Amygdala (tissue), 56 donors: ENCODE measurements at places on chromosomes 7 and 10.

GRCh38 chr7:19268737-19269136 is 123.5 kb upstream of the FERD3L start:
- no peak for DNase-seq

- DNase-seq = no peak
These were observed 8.7 kb downstream of the EPC1 start for GRCh38 chr10:32338262-32338661.

DNA sequence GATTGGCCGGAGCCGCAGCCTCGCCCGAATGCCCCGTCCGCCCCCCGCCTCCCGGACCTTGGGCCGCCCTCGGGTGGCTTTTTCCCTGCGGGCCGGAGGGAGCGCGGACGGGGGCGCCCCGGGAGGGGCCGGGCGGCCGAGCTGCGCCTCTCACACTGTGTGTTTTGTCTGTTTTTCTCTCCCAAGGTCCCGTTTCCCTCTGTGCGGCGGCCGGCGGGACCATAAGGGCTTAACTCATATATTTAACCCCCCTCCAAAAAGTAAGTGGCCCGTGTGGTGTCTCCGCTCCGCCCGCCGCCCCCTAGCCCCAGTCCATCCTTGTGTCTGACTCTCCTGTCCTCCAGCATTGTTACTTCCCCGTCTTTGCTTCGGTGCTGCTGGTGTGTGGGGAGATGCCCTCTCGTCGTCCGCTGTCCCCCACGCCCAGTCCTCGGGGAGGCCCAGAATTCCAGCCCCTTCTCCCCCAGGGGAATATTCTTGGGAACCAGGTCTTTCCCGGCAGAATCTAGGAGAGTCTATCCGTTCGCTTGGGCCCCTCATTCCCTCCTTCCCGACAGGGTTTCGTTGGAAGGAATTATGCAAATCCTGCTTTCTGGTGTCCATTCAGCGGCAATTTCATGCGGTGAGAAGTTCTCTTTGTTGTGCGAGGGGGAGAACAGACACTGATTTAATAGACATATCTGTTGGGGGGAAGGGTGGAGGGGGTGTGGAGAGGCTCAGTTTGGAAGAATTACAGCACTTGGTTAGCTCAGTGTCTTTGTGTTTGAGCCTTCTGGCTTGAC is 1.3 kb downstream of the LCOR start:
- DNase-seq = peak; percentile 19

DNA sequence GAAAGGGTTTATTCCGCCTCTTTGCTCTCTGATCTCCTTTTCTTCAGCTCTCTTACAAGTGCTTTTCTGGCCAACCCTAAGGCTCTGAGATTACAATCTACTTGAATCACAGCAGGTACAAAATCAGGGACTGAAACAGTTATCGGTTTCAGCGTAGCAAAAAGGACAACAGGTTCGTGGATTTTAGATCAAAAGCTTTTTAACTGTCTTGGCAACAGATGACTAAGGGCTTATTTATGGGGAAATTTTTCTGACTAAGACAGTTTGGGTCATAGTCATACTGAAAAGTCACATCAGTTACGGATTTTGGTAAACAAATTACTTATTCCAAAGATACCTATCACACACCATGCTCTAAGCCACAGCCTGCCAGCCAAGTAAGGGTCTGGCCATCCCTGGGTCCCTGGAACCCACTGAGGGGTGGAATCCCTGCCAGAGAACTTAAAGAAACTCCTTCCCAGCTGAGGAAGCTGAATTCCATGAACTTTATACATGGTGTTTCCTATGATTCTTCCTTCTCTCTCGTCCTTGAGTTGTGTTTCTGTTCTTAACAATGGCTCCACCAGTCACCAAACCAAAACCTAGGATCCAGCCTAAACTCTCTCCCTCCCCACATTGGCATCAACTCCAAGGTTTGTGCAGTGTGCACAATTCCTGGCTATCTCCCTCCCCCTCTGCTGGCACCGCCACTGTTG is 169.3 kb downstream of the FAM107B start:
- DNase-seq = no peak

DNA sequence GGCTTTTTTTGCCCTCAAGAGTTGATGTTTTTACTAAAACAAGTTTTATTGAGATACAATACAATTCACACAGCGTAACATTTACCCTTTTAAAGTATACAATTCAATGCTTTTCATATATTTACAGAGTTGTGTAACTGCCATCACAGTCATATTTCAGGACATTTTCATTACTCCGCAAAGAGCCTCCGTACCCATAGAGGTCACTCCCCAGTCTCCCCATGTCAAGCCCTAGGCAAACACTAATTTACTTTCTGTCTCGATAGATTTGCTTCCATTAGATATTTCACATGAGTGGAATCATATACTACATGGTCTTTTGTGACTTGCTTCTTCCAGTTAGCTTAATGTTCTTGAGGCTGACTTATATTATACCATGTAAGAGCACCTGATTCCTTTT is 183.8 kb downstream of the PRKCQ start:
- no peak for DNase-seq

DNA sequence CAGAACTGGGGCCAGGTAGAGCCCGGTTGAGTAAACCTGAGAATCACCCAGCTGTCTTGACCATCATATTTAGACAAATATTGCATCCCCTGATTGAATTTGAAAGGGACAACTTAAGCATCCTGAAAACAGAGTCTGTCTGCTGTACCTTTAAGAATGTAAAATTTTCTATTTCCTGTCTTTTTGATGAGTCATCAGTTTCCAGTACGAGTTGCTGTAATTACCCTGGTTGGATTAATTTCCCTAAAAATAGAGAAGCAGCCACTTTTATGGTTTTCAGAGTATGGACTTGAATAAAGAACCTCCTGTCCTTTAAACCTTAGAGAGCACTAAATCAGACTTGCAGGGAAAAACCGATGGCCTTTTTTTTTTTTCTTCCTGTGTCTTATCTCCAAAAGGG is 164.6 kb upstream of the SH2B2 start:
- DNase-seq = no peak

GRCh38 chr10:53127686-53128085 is 355.1 kb upstream of the MBL2 start:
- DNase-seq = no peak

DNA sequence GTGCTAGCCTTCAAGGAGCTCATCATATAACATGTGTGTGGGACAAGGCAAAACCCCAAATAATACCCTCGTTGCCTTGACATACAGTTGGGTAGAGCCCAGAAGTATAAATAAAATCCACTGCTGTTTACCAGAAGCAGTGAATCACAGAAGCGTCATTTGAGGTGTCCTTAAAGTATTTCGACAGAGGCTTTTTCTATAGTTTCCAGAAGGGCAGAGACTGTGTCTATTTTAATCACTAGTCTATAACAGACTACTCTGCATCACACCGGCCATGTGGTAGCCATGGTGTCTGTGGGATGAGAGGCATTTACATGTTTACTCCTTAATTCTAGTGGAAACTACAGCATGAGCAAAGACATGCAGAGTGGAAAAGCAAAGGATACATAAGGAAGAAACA is 131.3 kb downstream of the CTTNBP2 start:
- no peak for DNase-seq

DNA sequence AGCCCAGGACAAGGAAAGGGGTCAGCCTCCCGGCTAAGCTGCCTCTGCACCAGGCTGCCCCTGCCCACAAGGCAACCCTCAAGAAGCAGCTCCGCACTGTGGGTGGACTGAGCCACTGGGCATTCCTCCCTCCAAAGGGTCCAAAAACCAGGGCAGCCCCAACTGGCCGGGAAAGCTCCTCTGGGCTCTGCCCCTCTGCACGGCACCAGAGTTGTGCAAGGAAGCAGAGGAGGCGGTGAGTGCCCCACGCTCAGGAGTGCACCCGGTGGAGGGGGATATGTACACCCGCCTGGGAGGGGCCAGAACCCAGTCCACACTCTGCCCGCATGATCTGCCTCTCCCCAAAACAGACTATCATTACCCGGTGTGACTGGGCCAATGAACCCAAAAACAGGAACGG is 43.8 kb downstream of the PTPRN2 start:
- no peak for DNase-seq

DNA sequence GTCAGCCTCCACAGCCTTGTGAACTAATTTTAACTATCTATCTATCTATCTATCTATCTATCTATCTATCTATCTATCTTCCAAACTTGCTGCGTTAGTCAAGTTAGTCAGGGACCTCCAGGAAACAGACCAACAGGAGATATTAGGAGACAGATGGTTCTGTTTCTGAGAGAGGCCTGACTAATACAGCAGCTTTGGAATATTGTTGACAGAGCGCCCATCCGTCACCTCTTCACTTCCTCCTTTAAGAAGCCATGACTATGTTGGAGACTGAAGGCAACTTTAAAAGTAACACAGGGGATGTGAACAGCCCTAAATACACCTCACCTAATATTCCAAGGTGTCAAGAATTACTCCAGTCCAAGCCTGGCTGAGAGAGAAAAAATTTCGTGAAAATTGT is 280.9 kb upstream of the IGFBP3 start:
- DNase-seq = no peak

- DNase-seq = no peak
These were observed 384.5 kb downstream of the KCNMA1 start for GRCh38 chr10:77253147-77253545.

DNA sequence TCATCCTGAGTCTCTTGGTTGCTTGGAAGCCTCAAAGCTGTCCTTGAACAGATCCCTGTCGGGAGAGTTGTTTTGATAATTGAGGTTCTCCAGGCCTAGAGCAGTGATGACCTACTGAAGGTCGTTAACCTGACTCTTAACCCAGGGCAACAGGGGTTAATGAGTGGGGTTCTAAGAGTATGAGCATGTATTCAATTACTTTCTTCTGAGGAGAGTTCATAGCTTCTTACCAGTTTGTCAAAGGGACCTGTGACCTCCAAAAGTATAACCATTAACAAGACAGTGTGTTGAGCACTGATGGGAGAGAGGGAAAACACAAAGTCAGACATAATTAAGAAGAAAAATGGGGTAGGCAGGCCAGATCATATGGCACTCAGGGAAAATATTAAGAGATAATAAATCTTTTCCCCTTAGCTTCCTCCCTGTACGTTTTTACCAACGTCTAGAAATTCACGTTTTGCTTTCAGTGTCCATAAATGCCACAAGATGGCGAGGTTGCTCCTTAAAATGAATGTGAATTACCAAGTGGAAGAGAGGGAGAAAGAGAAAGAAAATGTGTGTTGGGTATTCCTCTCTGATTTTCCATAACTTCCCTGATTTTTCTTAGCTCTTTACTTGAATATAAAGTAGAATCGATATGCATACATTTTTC is 97.6 kb downstream of the SUGCT start:
- no peak for DNase-seq

GRCh38 chr10:58838561-58839208 is 326.0 kb downstream of the BICC1 start:
- DNase-seq = no peak

DNA sequence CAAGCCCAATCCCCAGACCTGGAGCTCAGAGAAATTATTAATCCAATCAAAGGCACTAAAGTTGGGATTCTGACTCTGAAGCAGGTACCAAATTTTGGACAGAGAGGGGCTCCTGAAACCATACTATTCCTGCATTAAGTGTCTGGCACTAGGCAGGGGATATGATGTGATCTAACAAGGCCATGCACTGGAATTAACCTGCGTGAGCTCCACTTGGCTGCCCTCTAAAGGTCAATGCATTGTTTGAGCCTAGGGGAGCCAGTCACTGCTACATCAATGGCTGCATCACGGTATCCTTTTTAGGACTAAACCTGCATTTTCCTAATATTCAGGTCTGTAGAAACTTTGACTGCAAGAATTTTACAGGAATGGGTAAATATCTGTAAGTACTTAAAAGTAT is 42.1 kb downstream of the ST8SIA6 start:
- DNase-seq = no peak

DNA sequence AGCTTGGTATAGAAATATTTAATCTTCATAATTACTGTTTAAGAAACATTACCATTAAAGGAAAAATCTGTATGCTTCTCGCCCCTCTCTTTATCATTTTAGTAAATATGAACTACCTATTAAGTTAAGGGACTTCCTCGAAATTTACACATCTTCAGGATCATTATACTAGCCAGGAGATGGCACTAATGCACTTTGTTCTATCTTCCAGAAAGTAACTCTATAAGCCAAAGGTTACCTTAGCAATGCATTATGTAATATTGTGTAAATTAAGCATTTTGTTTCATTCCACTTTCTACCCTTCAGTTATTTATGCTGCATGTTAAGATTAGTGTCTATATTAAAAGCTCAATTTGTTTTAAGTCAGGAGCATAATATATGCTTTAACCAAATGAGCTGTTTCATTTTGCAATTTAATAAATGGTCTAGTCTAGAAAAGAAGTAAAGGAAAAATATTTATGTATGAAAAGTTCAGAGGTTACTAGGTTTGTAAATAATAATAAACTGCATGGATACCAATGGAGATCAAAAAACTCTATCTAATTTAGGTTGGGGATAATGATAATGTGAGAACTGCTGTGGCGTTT is 128.5 kb downstream of the ANKRD7 start:
- no peak for DNase-seq

DNA sequence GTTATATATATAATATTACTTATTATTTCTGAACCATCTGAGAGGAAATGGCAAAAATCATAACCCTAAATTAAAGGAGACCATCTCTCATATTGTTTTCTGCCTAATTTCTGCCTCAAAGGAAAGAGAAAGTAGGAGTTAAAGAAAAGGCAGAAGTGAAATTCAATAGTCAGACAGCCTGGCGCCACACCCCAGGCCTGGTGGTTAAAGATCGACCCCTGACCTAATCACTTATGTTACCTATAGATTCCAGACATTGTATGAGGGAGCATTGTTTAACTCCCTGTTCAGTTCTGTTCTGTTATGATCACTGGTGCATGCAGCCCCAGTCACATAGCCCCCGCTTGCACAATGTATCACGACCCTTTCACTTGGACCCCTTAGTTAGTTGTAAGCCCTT is 24.9 kb upstream of the CHST3 start:
- no peak for DNase-seq

DNA sequence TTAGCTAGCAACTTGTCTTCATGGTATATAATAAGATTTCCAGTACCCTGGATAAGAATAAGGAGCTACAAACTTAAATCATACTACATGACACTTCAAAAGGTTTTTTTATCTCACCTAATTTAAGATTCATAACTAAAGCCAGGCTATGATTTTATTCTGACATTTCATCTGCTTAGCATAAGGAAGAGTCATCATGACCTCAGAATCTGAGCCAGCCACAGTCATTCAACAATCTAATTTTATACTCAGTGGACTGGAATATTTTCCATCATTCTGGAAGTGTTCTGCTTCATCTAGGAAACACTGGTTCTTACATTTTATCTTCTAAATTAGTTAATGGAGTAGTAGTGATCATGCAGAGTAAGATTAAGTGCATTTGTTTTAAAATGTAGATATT is 102.1 kb upstream of the KCND2 start:
- no peak for DNase-seq

DNA sequence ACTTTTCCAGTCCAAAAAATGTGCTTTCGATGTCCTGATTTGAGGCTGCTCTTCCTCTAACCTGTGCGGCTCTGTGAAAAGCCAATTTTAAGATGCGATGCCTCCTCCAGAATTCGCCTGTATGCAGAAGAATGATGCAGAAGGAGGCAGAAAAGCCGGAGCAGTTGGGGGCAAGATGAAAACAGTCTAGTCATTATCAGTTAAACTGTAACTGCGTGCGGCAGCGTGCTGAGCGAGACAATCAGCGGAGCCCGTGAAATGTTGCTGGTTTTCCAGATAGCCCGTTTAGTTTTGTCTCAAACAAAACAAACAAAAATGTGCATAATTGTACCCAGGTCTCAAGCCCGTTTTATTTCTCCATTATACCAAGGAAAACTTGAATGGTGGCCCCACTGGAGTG is 137.0 kb upstream of the FGFR2 start:
- no peak for DNase-seq
